ENCODE measurements at places on chromosomes 13 and 19.

- no peak for DNase-seq
Observed at GRCh38 chr13:46387064-46387851, at the start of gene RUBCNL. TSS of gene RUBCNL (minus strand) at chr13:46387252. CDS start at chr13:46372475, 14,777 bp downstream.

GRCh38 chr13:112366907-112367646 lies 9.1 kb upstream of the SPACA7 start:
- no peak for DNase-seq

DNA sequence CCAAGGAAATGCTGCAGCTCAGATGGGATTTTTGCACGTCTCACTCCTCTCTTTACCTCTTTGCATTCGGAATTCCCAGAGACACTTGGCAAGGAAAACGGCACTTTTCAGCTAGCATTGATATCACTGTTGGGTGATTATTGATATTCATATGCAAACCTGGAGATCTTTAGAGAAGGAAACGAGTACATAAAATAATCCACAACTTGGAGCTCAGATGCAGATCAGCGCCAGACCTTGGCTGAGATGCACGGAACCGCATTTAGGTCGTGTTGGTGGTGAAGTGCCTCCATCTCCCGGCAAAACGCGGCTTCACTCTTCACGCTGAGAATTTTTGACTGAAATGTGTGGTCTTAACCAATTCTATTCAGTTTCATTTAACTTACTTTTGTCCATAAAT lies 77.2 kb upstream of the ARHGEF7 start:
- no peak for DNase-seq

DNA sequence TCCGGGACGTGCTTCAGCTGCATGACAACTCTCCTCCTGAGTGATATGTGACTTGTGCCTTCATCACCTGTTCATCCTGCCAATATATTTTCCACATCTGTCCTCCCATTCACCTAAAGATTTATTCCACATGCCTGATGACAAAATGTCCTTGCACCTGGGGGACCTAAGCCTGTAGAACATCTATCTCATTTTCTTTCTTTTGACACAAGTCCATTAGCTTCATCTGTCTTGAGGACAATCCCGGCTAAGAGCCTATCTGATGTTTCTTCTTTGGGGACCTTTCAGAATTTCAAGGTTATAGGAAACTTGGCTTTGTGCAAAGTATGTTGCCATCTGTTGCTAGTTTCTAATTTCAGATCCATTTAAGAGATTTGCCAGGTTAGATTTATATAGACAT lies 41.1 kb downstream of the ITGBL1 start:
- no peak for DNase-seq

DNA sequence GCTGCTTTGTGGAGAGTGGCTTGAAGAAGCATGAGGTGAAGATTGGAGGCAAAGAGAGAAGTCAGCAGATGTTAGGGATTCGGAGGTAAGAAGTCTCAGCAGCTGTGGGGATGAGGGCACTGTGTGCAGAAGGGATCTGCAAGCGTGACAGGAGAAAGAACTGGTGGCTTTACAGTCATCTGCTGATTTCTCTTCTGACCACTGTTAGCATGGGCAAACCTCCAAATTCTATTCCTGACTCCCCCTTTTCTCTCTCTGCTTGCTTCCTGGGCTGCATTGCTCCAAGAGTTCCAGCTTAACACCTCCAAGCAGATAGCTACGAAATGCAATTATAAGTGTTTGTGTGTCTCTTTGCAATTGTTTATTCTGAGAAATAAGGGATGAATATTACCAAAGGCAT lies 159.6 kb downstream of the GGACT start:
- DNase-seq = no peak

- DNase-seq = no peak
Observed at GRCh38 chr19:17259118-17259780, 5.3 kb downstream of the USHBP1 start.

- DNase-seq = no peak
Observed at GRCh38 chr19:13639342-13639929, 124.9 kb upstream of the MRI1 start.

DNA sequence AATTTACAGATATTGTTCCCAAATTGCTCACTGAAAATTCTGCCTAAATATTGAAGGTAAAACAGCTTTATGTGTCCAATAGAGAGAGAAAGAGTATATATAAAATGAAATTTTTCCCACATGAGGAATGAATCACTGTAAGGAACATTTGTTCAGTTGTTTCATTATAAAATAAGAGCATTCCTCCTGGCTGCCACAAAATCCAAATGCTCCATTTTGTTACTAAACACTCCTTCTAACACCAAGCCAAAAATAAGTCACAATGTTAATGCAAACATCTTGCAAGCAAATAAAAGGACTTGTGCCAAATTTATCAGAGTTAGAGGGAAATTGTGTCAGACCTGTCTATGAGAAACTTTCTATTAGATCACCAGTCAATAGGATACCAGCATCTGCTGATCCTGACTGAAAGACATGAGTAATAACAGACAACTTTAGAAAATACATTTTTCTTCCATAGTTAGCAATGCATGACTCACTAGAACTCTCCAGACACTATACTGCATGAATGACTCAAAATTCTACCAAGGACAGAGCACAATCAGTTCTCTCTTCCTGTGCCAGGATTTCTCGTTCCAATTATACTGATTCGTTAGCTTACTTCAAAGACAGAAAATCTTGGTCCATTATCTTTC lies 83.5 kb upstream of the FNDC3A start:
- DNase-seq = no peak

DNA sequence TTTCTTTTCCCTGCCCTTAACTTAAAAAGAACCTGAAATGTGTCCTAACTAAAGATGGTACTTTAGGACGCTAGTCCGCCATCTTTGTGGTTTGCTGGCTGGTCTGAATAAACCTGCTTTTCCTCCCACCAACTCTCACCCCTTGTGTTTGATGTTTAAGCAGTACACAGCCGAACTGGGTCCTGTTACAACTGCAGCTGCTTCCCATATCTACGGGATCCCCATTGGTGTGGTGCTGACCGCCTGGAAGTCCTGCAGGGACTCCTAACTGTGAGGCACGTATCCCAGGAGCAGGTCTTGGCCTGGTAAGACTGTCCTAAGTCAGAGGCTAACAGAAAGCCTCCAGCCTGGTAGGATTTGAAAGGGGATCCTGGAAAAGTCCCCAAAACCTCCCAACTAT lies 40.9 kb upstream of the VSTM2B start:
- no peak for DNase-seq

- peak; percentile 50 for DNase-seq
Observed at GRCh38 chr19:13597640-13598039, 91.4 kb upstream of the CACNA1A start.

Data from DMS 273 treated with DMSO at 0.1 percent for 48 hours (cell line).